RWPE2 (cell line): ENCODE measurements at places on chromosomes 16 and 17.

DNA sequence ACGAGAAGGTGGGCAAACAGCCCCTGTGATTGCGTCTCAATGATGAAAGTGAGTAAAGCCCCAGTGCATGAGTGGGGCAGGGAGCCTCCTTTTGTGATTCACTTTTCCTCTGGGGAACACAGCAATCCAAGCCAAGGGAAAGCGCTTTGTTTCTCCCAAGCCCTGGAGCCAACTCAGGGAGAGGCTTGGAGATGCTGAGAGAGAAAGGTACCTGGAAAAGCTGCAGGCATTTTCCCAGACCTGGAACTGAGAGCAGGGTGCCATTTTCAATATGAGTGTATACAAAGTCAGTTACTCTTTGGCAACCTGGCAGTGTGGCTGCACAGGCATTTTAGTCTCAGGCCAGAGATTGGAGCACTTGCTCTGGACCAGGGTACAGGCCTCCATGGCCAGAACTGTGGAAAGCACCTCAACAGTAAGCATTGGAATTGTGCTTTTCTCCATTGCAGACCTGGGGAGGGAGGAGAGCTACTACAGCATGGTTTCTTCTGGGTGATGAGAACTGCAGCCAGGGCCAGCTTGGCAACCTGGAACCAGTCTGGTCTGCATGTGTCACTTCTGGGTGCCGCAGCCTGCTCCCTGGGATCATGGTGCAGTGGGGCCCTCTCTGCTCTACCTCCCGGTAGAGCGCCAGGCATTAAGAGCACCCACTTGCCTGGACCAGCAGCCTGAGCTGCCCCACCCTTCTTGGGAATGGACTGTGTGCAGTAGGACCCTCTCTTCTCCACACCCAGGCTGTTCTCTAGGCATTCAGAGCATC is 89.0 kb upstream of the CDH5 start:
- no peak for DNase-seq

DNA sequence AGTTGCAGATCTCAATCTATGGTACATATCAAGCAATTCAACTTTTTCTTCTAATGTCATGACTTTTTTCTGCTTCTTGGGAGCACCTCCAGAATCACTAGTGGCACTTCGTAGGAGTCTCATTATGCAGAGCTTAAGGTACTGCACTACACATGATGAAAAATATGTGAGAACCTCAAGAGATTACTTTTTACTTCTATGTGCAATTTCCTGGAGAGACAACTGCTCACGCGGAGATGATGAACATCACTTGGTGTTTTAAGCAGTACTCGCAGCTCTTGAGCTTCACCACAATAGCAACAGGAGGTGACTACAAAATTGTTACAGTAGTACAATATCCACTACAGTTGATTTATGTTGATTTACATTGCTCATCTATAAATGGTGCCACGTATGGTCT is 79.7 kb downstream of the MRTFB start:
- DNase-seq, result no peak

- DNase-seq, result no peak
Observed at GRCh38 chr17:53046781-53047180, 775.9 kb upstream of the KIF2B start.

DNA sequence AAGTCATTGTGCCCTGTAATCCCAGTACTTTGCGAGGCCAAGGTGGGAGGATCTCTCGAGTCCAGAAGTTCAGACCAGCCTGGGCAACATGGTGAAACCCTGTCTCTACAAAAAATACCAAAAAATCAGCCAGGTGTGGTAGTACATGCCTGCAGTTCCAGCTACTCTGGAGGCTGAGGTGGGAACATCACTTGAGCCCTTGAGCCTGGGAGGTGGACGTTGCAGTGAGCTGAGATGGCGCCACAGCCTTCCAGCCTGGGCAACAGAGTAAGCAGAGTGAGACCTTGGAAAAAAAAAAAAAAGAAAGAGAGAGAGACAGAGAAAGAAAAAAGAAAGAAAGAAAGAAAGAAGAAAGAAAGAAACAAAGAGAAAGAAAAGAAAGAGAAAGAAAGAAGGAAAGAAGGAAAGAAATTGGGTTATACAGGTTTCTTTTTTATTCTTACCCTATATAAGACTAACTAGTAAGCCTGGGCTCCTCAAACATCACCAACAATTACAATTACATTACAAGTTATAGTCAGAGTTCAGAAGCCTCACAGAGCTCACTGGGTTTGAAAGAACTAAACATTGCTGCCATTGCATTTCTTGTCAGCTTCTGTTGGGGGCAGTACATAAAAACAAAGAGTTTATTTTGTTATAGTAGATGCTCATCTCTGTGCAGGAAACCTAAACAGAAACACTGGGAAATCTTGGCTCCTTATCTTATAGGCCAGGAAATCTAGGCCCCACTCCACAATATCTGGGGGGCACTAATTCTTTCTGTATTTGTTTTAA is 6.7 kb upstream of the ABCA9 start:
- DNase-seq, result no peak

DNA sequence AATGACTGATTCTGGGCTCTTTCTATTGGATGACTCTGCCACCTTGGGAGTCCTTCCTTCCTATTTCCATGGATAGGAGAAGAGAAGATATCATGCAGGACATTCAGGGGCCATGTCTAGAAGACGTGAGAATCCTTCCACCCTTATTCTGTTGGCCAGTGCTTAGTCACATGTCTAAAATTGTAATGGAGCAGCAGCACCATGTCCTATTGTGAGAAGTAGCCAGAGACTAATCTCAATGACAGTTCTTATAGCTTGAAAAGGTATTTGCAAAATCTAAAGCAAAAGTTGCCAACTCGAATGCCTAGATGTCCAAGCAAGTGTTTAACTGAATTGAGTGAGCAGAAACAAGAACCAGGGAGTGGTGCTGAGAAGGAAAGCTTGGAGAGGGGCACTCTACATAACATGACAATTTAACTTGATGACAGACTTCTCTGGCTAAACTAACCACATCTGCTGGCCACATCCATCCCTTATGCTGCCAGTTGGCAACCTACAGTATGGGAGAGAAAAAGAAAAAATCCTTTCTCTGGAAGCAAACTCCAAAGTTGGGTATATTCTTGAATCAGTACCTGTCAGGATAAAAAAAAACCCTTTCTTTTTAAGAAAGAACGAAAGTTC is 225.7 kb downstream of the CDH13 start:
- DNase-seq, result no peak

DNA sequence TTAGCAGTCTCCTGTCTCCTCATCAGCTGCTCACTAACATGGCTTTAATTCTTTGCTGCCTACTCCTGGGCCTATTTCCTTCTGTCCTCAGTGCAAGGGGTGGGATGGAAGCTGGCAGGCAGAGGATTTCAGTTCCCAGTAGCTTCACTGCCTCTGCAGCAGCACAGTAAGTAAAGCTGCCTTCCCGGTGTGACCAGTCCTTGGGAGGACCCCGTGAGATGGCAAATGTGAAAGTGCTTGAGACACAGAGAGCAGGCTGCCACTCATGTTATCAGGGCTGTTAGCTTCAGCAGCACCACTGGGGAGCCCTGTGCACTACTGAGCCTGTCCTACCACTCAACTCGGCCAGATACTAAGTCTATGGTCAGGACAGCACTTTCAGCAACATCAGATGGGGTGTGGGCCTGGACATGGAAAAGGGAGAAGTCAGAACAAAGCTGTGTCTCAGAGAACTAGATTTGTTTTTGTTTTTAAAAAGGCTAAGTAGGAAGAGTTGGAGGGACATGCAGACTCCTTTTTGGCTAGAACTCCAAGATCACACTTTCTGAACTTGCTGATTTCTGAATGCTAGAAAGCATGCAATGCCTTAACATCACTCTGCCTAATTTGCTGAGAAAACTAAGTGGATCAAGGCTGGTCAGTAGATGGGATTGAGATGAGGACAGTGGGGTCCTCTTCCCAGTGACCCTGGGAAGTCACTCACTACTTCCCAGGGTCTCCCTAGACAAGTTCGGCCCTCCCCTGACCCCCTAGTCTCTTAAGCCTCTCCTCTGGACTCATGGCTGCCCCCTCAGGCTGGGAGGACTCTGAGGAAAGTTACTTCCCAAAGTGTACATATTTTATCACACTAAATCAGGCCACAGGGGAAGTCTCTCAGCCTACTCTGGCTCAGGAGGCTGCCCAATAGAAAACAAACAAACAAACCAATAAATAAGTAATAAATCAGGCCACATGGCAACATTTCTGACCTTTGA is 1.1 kb downstream of the ACSF2 start:
- no peak for DNase-seq

GRCh38 chr16:53846971-53847370 is 143.0 kb downstream of the FTO start:
- no peak for DNase-seq

GRCh38 chr17:47846716-47847340 is 4.1 kb downstream of the SP6 start:
- DNase-seq, result no peak

GRCh38 chr16:68179196-68179795 is 56.6 kb downstream of the ESRP2 start:
- no peak for DNase-seq

DNA sequence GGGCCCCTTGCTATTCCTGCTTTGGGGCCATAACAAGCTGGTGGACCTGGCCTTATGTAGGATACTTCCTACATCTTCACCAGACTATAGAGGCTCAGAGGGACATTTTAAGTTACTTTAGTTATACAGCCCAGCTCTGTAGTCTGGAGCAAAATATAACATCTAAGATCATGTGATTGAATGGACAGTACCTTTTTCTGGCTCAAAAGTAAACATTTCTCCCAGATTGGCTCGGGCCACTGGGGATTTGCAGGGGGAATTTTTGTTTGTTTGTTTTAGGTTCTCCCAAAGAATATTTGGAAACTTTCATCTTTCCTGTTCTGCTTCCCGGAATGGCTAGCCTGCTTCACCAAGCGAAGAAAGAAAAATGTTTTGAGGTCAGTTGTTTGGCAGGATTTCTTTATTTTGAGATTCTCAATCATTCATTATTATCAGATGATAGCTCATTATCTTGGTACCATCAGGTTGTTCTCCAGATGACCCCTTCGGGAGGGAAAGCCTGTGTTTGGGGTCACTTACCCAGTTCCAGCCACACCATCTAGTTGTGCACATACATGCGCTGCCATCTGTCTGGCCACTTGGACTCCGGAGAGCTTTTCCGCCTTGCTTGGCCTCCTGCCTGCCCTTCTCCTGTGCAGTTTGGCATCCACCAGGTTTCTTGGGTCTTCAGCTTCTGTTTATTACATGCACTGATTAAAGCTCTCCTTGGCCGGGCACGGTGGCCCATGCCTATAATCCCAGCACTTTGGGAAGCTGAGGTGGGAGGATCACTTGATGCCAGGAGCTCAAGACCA is 17.2 kb downstream of the IQCK start:
- no peak for DNase-seq

- no peak for DNase-seq
Observed at GRCh38 chr16:59210955-59211541, 476.9 kb upstream of the GOT2 start.

DNA sequence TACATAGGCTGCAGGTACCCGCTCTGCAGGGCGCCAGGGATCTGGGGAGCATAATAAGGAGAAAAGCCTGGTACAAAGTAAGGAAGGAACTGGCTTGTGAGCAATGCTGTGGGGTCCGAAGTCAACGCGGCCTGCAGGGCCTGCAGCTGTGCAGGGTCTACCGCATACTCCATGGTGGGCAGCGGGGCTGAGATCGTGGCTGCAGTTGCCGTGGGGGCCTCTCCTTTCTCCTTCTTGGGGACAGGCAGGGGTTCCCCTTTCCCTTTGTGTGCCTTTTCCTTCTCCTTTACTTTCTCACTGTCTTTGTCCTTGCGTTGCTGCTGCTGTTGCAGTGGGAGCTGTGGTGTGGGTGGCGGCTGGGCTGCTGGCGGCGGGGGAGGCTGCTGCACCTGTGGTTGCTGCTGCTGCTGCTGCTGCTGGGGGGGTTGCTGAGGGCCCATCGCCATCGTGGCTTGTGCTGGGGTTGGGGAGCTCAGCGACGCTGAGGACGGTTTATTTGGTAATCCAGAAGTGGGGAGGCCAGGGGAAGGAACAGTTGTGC is 259.6 kb downstream of the ZFHX3 start:
- DNase-seq, result no peak

DNA sequence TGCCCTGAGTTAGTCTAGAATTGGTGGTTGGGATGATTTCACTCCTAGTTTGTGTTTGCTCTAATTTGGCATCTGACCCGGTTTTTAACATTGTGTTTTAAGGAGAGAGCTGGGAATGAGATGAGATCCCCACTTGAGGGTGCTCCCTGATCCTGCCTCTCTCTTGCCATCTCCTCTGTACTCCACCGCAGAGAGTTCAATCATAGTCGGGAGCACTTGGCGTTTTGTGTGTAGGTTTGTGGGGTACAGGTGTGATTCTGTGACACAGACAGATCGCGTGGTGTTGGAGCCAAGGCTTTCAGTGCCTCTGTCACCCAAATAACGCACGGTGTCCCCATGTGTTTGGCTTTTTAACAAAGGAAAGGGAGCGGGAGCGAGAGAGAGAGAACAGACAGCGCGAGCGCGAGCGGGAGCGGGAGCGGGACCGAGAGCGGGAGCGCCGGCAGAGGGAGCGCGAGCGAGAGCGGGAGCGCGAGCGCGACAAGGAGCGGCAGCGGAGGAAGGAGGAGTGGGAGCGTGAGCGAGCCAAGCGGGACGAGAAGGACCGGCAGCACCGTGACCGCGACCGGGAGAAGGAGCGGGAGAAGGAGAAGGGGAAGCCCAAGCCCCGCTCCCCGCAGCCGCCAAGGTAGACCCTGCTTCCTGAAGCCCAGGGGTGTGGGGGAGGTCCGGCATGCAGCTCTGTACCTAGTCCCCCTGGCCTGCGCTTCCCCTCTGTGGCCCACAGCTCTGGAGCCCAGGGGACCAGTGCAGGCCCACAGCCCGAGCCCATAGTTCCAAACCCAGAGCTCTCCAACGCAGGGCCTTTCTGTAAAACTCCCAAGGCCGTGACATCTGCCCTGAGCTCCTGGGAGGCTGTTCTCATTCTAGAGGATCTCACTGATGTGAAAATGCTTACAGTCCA is 27.2 kb upstream of the IL17C start:
- DNase-seq, result no peak
